Occipital lobe (tissue), 3 donors: ENCODE measurements at places on chromosomes 12 and 14. TPM values are rescaled to one million over a fixed set of nuclear protein-coding genes. Genes with fewer than 3 reads are reported as not detected.
A peak's percentile ranks its signal among the peaks of the same experiment; 100 is the strongest.

The HIGD1C gene
- total RNA-seq, result not detected

The FOXN4 gene
- 0.16 TPM for total RNA-seq

The GARIN6 gene
- not detected for total RNA-seq

The TUBA1C gene
- 33.5 TPM for total RNA-seq

The KRT5 gene
- total RNA-seq, result 0.62 TPM

The RNASE3 gene
- total RNA-seq, result not detected

The ADCY6 gene
- total RNA-seq, result 31.5 TPM

The C1S gene
- 10.8 TPM for total RNA-seq

The KIF26A gene
- 13.1 TPM for total RNA-seq

The CLMN gene
- 0.78 TPM for total RNA-seq

The ZNF385A gene
- 1.1 TPM for total RNA-seq

The DNAJC22 gene
- total RNA-seq, result 0.78 TPM

DNA sequence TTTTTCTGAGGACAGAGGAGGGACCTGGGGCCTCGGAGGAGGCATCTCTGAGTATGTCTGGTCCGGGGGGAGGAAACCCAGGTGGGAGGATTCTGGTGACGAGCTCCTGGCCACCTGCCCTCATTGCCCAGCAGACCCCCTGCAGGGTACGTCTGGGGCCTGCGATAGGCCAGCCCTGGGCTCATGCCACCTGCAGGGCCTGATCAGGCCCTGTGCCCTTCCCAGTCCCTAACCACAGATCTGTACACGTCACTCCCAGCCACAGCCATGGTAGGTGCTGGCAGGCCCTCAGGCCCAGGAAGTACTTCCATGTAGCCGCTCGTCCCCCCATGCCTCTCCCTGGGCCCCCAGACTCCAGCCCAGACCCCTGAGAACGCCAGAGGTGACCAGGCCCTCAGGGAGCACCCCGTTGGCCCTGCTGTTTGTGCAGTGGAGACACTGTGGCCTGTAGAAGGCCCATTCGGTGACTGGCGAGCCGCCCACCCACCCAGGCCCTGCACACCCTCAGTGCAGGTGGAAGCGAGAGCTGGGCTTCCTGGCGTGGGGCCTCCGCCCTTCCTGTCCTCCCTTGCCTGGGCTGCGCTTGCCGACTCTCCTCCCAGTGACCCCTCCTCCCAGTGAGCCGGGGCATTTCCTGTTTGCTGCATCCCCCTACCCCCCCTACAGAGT is 5.7 kb downstream of the INF2 start:
- DNase-seq, result no peak

DNA sequence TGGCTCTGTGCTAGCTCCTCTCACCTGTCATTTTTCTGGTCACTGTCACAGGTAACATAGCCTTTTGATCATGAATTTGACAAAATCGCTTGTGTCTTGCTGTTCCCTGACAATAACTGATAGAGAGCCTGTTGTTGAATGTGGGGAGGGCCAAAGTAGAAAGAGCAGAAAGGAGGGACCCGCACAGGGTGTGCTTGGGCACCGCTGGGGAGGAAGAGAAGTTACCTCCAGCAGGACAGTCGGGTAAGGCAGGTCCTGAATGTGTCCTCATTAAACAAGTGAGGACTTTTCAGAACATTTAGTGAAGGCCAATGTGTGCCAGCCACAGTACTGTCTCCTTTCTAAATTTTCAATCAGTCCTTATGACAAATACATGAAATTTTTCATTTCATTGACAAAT is at the start of gene RNASE12:
Gene RNASE12 (minus strand): TSS at position 142 of the 400 bp plus-strand sequence. CDS start 653 bp downstream, outside the sequence.
- DNase-seq, result no peak

- DNase-seq, result peak; percentile 58
These were observed 6.6 kb downstream of the CARMIL3 start for GRCh38 chr14:24058260-24058950.

GRCh38 chr12:77996670-77997069 is 166.0 kb downstream of the NAV3 start:
- no peak for DNase-seq

DNA sequence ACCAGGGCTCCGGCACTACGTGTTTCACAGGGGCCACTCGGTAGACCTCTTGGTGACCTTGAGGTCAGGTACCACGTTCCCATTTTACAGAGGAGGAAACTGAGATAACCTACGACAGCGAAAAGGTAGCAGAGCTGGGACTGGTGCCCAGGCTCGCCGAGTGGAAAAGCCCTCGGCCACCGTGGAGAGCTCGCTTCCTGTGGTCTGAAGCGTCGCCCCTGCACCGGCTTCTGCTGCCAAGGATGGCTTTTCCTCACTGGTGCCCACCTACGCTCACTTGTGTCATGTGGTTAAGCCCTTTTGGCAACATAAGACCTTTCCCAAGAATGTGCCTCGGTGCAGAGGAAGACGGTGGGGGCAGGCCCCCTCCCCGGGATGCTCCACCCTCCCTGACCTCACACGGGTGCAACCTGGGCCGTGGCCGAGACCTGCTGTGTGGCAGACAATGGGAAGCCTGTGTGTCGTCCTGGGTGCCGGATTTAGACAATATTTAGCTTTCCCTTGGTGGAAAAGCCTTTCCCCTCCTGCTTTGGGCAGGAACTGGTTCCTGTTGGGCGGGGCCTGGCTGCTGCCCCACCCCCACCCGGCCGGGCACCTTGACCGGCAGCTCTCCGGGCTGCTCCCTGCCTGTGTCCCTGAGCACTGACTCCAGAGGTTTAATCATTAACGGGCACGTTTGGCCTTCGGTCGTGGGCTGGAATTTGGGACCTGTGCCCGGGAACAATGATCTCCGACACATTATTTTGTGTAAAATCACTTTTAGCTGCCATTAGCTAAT is 32.4 kb upstream of the PPP1R13B start:
- no peak for DNase-seq

DNA sequence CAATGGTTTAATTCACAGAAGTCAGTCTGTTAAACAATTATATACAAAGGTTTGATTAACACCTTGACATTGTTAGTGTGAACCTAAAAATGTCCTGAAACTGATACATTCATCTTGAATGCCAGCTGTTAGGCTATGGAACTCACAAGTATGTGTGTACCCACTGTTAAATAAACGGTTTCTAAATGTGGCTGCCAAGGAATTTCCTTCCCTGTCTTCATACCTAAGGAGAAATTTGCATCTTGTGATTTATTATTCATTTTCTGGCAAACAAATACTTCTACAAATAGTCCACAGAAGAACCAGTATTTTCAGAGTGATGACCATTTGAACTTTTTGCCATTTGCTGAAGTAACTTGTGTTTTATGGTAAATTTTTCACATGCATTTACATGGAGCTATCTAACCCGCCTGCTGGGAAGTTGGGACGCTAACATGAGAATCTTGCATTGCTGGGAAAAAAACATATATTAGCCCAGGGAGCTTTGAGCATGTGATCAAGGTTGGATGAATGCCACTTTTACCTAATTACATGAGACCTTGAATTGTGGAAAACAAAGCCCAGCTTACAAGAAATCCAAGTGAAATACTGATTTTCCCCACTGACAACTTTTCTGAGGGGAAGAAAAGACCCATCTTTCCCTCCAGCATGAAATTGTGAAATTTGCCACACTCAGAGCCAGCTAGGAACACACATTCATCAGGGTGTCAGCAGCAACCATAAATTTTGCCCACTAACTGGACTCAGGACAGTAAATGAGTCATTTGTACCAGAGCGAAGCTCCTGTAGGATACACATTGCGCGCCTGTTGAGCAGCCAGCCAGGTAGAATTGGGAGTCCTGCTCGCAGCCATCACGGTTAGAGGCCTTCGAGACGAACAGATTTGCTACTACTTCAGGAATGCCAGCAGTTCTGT is 118.0 kb downstream of the KICS2 start:
- no peak for DNase-seq

DNA sequence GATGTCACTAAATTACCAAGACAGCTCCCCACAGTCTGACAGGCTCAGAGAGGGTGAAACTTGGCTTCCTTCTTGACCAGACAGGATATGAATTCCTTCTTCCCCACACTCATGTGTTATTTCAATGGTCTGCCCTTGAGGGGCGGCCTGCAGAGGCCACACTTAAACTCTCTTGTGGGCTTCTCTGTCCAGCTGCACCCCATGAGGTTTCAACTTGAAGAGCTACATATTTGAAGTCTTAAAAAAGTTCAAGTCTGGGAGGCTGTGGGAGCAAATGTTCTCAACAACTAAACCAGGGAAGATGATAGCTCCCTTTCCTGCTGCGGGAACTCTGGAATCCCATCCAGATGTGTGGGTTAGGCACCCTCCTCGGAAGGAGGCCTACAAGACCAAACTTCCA is 98.3 kb downstream of the TTC7B start:
- DNase-seq, result no peak

GRCh38 chr12:49916129-49916919 is 12.6 kb upstream of the FAIM2 start:
- DNase-seq, result no peak

DNA sequence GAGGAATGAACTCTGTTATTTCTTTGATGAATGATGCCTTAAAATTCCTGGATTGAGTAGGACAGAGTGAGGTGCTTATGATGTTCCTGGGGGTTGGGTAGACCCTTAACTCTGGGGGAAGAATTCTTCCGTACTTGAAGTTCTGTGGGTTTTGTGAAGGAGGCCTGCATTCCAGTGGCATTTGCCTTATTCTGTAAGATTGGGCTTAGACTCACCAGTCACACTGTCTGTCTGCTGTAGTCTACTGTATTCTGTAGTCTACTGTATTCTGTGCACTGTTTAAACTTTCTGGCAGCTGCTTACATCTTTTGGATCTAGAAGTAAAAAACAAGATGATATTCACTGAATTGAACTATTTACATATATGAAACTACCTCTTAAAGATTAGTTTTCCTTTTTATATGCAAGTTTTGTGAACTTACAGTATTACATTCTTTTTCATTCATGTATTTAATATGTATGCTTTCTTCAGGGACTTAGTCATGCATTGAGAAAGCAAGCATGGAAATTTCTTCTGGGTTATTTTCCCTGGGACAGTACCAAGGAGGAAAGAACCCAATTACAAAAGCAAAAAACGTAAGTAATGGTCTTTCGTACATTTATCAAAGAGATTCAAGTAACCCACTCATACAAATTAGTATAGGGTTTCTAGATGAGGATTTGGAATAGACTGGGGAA is 42.3 kb upstream of the TPH2 start:
- no peak for DNase-seq

DNA sequence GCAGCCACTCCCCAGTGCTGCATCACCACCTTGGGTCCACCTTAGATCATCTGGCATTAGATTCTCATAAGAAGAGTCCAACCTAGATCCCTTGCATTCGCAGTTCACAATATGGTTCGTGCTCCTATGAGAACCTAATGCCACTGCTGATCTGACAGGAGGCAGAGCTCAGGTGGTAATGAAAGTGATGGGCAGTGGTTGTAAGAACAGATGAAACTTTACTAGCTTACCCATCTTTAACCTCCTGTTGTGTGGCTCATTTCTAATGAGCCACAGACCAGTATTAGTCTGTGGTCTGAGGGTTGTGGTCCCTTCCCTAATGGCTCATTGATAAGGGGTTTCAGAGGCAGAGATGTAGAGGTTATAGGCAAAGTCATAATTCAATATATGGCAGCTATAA is 615.9 kb upstream of the MIS18BP1 start:
- no peak for DNase-seq

DNA sequence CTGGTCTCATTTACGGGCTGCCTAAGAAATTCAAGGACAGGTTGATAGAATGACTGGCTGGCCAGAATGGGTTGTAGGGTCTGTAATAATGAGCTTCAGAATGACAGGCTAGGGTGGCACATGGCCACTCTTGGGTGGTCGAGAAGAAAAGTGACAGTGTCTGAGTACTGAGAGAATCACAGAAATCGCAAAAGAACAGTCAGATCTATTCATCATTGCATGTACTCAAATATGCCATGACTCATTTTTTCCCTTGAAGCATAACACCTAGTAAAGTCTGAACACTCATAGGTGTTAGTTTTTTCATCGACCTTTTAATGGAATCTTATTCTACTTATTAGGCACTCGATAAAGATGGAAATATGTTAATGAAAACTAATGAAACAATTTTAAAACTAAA is 37.8 kb upstream of the SEL1L start:
- no peak for DNase-seq

DNA sequence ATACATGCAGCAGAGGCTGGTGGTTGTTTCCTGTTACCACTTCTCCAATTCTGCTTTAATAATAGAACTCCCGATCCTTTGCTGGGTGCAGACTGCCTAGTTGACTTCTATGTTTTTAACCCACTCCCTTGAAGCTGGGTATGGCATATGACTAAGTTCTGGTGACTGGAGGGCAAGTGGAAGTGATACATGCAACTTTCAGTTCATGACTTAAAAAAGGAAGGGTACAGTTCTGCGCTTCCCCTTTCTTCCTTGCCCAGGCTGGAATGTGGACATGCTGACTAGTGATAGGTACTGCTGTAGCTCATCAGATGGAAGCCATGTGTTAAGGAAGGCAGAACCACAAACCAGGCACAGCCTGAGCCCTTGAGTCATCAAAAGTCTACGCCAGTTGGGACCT is 2.4 kb upstream of the A2M start:
- no peak for DNase-seq

DNA sequence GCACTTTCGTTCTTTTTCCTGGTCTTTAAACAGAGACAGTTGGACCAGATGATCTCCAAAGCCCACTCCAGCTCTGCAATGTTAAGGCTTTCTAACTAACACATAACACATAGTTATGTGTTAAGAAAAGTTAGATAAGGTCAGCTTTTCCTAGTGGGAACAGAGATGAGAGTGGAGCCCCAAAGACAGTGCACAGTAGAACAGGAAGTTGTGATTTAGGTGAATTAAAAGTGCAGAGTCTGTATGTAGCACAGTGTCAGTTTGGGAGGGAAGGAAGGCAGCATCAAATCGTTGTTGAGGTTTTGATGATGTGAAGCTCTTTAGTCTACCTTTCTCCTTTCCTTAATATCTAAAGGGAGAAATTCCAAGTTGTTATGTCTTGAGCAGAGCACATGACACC is 31.7 kb downstream of the PRORP start:
- DNase-seq, result no peak

- no peak for DNase-seq
These were observed 51.6 kb downstream of the TMTC1 start for GRCh38 chr12:29732191-29732590.

GRCh38 chr14:103753774-103754173 is 38.2 kb downstream of the ZFYVE21 start:
- no peak for DNase-seq

DNA sequence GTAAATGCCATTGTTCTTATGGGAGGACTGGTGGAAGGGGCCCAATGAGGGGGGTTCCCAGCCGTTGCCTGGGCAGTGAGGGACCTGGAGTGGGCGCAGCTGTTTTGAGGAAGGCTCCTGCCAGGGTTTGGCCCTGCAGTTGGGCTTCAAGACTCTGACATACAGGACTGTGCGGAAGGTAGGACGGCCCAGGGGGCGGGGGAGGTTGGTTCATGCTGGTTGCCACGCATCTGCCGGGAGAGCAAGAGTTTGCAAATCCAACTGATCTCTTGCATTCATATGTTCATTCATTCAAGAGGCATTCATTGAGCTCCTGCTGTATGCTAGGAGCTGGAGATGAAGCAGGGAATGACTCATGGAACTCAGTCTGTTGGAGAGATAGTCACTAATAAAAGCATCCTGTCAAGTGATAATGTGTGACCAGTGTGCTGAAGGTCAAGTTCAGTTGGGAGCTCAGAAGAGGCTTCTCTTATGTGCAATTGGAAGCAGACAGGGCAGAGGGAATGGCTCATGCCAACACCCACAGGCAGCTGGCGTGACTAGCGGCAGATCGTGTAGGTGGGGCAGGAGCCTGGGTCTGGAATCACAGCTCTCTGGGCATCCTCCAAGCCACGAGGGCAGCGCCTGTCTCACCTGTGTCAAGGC is 7.8 kb downstream of the SH2B3 start:
- DNase-seq, result no peak
